Mesenchymal stem cell (in vitro differentiated cells and primary cell): ENCODE measurements at places on chromosomes 3 and 15.

- DNase-seq, result no peak
Measured at GRCh38 chr3:102248981-102249705, 185.7 kb upstream of the ZPLD1 start.

GRCh38 chr3:56200251-56200650 is 268.0 kb downstream of the ERC2 start:
- no peak for DNase-seq

DNA sequence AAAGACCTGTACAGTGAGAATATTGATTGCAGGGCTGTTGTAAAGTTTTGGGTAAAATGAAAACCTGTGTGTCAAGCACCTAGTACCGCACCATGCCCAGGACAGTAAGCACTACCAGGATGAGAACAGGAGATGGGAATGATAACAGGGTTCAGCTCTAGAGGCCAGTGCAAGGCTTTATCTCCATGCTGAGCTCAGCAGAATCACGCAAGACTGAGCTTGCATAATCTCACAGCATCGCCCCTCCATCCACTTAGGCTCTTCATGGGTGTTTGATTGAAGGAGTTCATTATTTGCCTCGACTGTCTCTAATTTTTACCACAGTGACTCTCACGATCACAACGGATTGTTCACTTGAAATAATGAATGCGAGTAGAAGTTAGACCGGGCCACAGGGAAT is 2.9 kb downstream of the ATP13A5 start:
- no peak for DNase-seq

- DNase-seq, result no peak
Measured at GRCh38 chr3:141526709-141527108, 39.9 kb downstream of the RASA2 start.

- no peak for DNase-seq
Measured at GRCh38 chr3:82001276-82001923, 240.0 kb upstream of the GBE1 start.

- DNase-seq, result no peak
Measured at GRCh38 chr15:91345736-91346135, 245.7 kb downstream of the SV2B start.
